ENCODE measurements at places on chromosomes 1 and 21. TPM values are rescaled to one million over a fixed set of nuclear protein-coding genes. Genes with fewer than 3 reads are reported as not detected.
A peak's percentile ranks its signal among the peaks of the same experiment; 100 is the strongest.

CYYR1 gene
- not detected for total RNA-seq

DNA sequence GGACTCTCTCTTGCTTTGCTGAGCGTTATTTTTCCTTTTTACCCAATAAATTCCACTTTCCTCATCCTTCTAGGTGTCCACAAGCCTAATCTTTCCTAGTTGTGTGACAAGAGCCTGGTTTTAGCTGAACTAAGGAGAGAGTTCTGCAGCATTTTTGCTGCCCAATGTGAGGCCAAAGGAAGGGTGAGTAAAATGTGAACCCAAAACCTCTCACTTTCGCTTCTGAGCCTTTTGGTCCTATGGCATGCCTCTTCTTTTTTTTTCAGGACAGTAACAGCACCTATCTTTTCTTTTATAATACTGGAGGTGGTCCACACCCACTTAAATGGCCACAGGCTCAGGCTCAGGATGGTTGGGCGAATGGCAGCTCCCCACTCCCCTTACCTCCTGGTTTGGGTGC lies 111.1 kb downstream of the COP1 start:
- H3K36me3 ChIP-seq: peaks cover 35% of the 10 kb centered on the region
- DNase-seq: no peak
- no peaks in the 10 kb centered on the region for H3K4me1 ChIP-seq

ASTN1 gene
- not detected for total RNA-seq

DNA sequence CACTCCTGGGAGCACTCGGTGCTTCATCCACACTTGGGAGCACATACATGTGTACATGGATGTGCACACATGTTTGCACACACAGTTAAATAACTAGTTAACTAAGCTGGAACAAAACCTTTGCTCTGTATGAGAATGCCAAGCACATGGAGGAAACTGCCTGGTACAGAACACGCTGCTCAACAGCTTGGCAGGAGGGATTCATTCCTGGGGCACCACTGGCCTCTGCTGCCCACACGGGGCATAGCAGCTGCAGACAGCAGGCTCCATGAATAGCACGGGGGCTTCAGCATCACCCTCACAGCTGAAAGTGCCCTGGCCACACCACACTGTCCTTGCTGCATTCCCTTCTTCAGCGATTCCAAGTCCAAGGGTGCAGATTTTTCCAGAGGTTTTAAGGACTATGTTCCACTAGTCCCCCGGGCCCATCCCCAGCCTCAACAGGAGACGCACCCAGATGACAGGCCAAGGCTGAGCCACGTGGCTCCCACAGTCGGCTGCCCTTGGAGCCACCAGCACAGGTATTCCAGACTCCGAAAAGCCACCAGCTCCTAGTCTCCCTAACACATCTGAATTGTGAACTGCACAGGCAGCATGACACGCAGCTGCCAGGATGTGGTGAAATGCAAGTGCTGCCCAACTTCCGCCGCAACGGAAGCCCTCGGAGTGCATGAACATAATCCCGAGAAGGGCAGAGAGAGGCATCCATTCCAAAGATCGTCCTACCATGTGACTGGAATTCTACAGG lies 16.9 kb downstream of the NPHP4 start:
- H3K27me3 ChIP-seq: no peaks in the 10 kb centered on the region
- no peak overlapping the region for H3K4me3 ChIP-seq
- H3K4me1 ChIP-seq: peaks cover 4% of the 10 kb centered on the region
- DNase-seq: no peak

AKT3 gene
- total RNA-seq: 80.4 TPM

GRCh38 chr1:239717097-239717917 lies 330.9 kb downstream of the CHRM3 start:
- peaks cover 19% of the 10 kb centered on the region for H3K36me3 ChIP-seq
- peak overlapping the region; percentile 65 for H3K4me3 ChIP-seq
- DNase-seq: no peak
- peak overlapping the region; percentile 87 for H3K27ac ChIP-seq
- H3K4me1 ChIP-seq: peaks cover 15% of the 10 kb centered on the region

BMP8A gene
- not detected for total RNA-seq

SPTA1 gene
- not detected for total RNA-seq

DNA sequence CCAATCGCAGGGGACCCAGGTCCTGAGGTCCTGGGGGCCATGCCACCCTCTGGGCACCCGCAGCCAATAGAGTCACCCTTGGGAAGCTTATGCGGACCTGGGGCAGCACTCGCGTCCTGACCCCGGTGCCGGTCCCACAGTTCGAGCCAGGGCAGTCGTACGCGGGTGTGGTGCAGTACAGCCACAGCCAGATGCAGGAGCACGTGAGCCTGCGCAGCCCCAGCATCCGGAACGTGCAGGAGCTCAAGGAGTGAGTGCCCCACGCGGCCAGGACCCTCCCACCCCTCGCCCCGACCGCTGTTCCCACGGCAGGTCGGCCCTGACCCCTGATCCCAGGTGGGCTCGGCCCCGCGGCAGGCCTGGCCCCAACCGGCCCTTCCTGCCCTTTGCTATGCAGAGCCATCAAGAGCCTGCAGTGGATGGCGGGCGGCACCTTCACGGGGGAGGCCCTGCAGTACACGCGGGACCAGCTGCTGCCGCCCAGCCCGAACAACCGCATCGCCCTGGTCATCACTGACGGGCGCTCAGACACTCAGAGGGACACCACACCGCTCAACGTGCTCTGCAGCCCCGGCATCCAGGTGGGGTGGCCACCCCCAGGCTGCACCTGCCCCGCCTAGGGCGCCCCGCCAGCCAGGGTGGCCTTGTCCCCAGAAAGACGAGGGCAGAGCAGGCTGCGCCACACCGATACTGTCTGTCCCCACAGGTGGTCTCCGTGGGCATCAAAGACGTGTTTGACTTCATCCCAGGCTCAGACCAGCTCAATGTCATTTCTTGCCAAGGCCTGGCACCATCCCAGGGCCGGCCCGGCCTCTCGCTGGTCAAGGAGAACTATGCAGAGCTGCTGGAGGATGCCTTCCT lies 20.5 kb downstream of the COL6A1 start:
- H3K27ac ChIP-seq: no peak overlapping the region
- no peaks in the 10 kb centered on the region for H3K36me3 ChIP-seq
- no peaks in the 10 kb centered on the region for H3K4me1 ChIP-seq
- H3K4me3 ChIP-seq: no peak overlapping the region
- DNase-seq: no peak
- H3K27me3 ChIP-seq: no peaks in the 10 kb centered on the region

CDC42BPA gene
- 2.2 TPM for total RNA-seq
